ENCODE measurements at places on chromosomes 13 and 19.

GRCh38 chr19:37778613-37779126 lies 716 bp downstream of the ZNF573 start:
- no peak for DNase-seq

GRCh38 chr13:39783051-39783450 lies 127.6 kb downstream of the COG6 start:
- no peak for DNase-seq

DNA sequence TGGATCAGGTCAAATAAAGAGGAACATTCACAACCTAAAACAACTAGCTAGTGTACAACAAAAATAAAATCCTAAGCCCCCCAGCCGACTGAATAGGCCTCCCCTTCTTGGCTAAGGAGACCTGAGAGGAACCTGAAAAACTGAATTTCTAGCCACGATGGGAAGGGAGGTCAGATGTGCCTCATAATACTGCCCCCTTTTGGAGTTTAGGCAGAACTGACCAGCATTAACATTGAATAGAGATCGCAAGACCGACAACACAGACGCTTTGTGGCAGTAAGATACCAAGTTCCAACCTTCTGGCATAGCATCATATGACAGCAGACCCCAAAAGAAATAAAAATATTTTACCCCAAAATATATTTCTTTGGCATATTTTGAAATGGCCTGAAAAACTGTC lies 15.9 kb downstream of the CBY2 start:
- no peak for DNase-seq

DNA sequence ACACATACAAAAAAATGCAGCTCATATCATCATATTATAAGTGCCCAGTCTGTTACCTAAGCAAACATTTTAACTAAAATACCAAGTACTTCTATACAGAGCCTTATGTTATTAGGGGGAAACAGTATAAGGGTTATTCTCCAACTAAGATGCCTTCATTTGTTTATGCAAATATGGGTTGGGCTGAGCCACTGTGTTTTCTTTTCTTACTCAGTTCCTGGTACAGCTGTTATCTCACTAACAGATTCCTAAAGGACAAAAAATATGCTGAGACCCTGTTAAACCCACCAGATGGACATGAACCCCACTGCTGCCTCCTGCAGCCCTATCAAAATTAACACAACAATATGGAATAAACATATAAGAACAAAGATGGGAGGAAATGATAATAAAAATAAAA lies 34.5 kb upstream of the SMAD9 start:
- DNase-seq = no peak

DNA sequence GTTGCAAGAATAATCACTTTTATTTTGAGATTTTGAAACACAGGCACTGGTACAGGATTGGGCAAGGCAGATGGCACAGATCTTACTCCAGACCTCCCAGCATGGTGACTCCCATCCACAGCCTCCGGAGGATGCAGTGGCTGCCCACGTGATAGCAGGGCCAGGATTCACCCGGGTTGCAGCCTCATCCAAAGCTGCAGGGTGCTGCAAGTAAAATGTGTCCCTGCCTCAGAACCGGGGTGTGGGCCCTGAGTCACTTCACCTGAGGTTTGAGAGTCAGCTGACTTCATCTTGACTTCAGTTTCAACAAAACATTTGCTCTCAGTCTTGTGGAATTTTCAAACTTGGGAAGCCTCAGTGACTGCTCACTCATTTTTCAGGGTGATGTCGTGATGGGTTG lies 201.9 kb downstream of the FGF9 start:
- DNase-seq = no peak

- no peak for DNase-seq
Measured at GRCh38 chr13:43134868-43135267, 111.5 kb downstream of the DNAJC15 start.

All from stimulated activated CD4-positive, alpha-beta T cell treated with anti-CD3 and anti-CD28 coated beads, Interleukin-4, amount 100 ng/mL, for 48 hours (primary cell).